Thoracic aorta (tissue), 2 donors: ENCODE measurements at places on chromosomes 4 and X. TPM values are rescaled to one million over a fixed set of nuclear protein-coding genes. Genes with fewer than 3 reads are reported as not detected.

The PAGE2B gene
- not detected for total RNA-seq

- H3K27me3 ChIP-seq = no peaks in the 10 kb centered on the region
- no peaks in the 10 kb centered on the region for H3K36me3 ChIP-seq
- no peak for DNase-seq
- H3K4me1 ChIP-seq = peaks cover 4% of the 10 kb centered on the region
Observed at GRCh38 chrX:32533848-32534247, 677.5 kb downstream of the DMD start.

DNA sequence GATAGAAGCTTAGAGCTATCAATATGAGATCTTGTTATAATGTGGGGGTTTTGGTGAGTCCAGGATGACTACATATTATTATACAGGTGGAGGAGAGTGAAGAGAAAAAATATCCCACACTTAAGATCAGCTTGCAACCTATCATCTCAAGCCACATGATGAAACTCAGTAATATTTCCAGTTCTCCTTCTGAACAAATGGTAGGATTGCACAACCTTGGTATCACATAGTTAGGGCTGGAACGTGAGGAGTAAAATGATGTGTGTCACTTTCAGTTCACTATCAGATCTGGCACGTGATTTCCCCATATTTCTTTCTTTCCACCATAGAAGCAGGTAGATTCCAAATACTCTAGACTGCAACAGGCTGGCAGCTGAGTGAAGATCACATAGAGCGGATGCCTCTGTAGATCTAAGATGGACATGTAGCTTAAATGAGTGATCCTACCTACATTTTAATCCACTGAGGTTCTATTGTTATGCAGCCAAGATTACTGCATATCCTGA lies 150.6 kb upstream of the ANKRD50 start:
- no peak overlapping the region for H3K27ac ChIP-seq
- H3K36me3 ChIP-seq = no peaks in the 10 kb centered on the region
- H3K4me1 ChIP-seq = peaks cover 5% of the 10 kb centered on the region

DNA sequence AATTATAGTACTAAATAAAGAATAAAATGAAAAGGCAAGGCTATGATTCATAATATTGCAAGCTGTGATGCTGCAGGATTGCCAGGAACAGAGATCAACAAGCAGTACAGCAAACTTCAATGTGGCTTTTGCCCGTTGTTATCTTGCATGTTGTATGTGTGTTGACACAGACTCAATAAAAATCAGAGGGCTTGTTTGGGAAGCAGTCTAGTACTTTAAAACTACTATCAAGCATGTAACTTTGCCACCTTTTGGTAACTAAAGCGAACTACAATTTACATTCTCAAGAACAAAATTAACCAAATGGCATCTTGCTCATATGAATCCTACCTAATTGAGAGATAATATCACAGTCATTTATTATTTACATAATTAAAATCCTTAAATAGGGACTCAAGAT lies 79.8 kb upstream of the GPM6A start:
- no peak overlapping the region for H3K27ac ChIP-seq
- H3K36me3 ChIP-seq = no peaks in the 10 kb centered on the region
- H3K4me1 ChIP-seq = no peaks in the 10 kb centered on the region
- H3K27me3 ChIP-seq = no peaks in the 10 kb centered on the region
- H3K4me3 ChIP-seq = no peak overlapping the region

DNA sequence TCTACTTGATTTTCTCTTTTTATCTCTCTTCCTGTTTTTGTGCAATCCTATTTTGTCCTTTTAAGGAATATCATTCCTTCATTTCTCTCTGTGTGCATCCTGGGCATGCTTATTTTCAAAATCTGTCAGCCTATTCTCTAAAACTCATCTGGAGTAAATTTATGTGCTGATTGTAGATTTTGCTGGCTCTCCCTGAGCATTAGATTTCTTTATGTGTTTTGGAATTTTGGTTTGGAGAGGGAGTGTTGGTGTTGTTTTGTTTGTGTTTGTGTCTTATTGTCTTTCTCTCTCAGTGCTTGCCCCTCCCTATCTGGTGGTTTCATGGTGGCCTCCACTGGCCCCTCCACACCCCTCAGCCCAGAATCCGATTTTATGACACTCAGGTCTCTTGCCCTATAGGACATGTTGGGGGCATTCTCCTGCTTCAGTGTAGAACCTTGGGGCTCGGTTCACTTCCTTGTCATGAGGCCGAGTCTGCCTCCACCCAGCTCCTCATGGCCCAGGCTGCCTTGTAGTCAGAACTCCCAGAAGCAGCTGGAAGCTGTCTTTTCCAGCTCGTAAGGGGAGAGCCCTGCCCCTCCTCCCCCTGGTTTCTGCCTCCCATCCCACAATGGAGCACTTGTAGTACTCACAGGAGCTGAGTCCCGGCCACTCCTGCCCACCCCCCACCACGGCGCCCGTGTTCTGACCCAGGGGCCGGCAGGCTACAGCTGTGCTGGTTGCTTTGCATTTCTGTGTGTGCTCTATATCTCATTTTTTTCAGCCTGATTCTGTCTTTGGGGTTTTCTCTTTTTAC lies 24.5 kb upstream of the PJA1 start:
- no peaks in the 10 kb centered on the region for H3K4me1 ChIP-seq
- no peak overlapping the region for H3K27ac ChIP-seq
